ENCODE measurements at places on chromosomes 5 and 9.
A peak's percentile ranks its signal among the peaks of the same experiment; 100 is the strongest.

DNA sequence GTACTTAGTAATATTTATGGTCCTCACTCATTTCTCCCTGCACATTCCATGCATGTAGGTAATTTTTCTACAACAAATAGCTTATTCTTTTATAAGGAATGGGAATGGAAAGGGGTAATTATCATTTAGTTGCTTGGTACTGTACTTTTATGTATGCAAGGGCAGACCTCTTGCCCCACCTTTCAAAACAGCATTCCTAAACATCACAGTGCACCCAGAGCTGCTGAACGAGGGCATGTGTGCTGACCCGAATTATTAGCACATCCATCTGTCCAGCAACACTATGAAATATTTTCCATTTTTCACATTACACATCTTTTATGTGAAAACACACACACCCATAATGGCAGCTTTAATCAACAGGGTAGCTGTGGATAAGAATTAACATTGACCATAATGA is 228.6 kb upstream of the ARRDC3 start:
- no peak for DNase-seq

GRCh38 chr9:116951588-116952435 is 264.7 kb downstream of the TRIM32 start:
- DNase-seq = peak; percentile 73

GRCh38 chr5:149788964-149789363 is 58.9 kb downstream of the PPARGC1B start:
- DNase-seq = no peak

- no peak for DNase-seq
These were observed 94.8 kb downstream of the NR3C1 start for GRCh38 chr5:143308731-143309130.

DNA sequence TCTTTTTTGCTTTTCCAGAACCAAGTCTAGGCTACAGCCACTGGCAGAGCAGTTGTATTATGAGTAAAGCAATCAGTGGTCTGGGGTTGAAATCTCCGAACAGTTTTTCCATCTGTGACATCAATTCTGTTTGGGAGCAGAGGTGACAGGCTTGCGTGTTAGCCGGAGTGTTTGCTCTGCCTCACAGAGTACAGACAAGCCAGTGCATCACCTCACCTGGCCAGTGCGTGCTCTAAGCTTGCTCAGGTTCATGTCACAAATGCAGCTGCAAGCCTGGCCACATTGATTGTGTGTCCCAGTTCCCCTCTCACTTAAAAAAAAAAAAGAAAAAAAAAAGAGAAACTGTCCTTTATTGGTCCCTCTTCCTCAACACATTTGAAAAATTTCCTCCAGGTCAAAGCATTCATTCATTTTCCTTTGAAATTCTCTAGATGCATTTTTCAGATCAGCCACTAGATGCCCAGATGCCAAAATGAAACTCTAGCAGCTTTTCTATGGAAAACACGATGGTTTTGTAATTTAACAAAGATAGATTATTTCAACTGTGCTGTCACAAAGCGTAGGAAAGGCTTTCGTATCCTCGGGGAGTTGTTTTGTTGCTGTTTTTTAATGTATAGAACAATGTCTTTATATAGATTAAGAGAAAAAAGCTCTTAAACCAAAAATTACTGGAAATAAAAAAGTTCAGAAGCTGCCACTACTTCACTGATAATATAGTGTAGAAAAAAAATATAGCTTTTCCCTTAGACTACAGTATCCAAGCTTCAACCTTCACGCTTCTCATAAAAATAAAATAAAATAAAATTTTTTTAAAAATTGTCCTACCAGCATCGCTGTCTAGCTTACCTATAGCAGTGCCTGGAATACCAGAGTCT is 585.5 kb downstream of the TLE1 start:
- no peak for DNase-seq

GRCh38 chr5:2847608-2848007 is 96.1 kb upstream of the IRX2 start:
- no peak for DNase-seq

DNA sequence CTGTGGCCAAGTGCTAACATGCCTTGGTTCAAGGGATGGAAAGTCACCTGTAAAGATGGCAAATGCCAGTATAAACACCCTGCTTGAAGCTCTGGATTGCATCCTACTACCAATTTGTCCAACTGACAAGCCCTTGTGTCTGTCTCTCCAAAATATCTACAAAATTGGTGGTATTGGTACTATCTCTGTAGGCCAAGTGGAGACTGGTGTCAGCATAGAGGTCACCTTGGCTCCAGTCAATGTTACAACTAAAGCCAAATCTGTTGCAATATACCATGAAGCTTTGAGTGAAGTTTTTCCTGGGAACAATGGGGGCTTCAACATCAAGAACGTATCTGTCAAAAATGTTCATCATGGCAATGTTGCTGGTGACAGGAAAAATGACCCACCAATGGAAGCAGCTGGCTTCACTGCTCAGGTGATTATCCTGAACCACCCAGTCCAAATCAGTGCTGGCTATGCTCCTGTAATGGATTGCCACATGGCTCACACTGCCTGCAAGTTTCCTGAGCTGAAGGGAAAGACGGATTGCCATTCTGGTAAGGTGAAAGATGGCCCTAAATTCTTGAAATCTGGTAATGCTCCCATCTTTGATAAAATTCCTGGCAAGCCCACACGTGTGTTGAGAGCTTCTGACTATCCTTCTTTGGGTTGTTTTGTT is 19.9 kb downstream of the AFF4 start:
- no peak for DNase-seq

DNA sequence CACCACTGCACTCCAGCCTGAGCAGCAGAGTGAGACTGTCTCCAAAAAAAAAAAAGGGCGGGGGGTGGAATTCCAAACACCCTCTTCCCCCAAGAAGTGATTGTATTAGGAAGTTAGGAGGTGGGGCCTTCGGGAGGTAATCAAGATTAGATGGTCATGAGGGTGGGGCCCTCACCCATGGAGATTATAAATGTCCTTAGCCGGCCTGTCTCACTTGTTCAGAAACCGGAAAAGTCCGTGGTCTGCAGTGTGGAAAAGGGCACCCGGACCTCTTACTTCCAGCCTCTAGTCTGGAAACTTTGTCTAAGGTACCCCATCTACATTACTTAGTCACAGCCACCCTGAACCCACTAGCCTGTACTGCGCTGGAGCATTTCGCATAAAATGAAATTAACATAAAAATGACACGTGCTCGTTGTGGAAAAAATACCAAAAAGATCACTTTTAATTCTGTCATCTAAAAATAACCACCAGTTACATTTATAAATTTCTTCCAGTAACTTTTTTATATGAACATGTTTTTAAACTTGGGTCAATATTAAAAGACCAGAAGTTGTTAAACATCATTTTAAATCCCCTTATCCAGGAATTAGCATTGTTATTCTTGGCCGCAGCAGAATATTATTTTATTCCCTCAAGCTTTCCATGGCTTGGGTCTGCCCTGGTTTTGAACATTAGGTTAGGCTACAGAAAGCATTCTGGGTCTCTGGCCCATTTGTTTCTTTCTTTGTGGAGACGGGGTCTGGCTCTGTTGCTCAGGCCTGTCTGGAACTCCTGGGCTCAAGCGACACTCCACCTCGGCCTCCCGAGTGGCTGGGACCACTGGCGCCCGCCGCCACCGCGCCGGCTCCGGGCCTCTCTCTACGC is 1.2 kb upstream of the CKS2 start:
- DNase-seq = peak; percentile 39

- DNase-seq = peak; percentile 80
These were observed 1.0 kb downstream of the GGTA1 start for GRCh38 chr9:121498487-121499176.

DNA sequence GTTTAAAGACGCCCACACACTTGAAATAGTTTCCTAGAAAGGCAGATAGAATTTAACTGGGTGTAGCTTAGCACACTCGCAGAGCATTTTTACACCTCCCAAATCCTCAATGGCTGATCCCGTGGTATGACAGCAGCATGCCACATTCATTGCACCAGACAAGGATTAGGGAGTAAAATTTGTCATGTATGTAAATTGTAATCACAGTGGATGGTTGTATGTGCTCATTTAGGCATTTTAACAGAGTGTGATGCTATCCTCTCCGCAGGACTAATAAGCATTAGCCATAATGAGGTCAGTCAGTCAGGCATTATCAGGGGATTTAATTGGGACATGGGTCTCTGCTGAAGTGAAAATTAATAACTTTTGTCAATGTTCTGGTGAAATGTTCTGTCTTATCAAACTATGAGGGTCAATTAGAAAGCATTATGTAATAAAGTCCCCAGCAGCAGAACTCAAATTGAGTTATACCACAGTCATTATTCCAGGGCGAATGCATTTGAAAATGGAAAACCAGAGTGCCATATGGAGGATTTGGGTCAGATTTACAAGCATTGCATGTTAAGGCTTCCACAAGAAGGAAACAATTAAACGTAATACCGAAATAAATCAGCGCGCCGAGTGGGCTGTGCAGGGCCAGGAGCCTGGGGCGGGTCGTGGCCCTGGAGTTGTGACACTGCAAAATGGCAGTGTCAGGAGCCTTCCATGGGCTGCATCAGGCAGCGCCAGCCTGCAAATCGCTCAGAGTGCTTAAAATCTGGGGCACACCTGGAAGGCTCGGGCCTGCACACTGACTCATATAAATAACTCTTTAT is 602.2 kb downstream of the BNC2 start:
- DNase-seq = no peak

- DNase-seq = peak; percentile 45
These were observed 25.2 kb upstream of the PLAC8L1 start for GRCh38 chr5:146130440-146131045.

- no peak for DNase-seq
These were observed 18.8 kb upstream of the ALDH1B1 start for GRCh38 chr9:38373679-38374078.

DNA sequence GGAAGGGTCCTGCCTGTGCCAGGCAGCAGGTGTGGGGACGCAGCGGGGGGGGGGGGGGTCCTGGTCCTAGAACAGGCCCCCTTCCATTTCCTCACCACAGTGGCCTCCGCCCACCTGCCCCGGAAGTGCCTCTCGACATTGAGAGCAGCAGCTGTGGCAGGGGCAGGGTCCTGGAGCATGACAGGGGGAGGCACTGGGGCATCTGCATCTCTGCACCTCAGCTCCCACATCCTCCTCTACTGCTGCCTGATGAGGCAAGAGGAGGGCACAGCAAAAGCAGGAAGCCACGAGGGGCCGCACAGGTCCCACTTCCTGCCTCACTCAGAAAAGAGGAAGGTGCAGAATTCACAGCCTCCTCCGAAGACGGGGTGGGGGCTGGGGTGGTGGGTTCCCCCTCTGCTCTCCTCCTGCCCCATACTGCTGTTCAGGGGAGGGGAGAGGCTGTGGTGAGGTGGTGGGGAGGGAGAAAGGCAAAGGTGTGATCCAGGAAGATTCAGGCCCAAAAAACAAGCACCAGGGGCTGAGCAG is 14.8 kb downstream of the AKNA start:
- DNase-seq = peak; percentile 86

- DNase-seq = peak; percentile 76
These were observed 17.7 kb downstream of the SLC28A3 start for GRCh38 chr9:84322828-84323227.

- DNase-seq = no peak
These were observed 8.8 kb downstream of the DMRT2 start for GRCh38 chr9:1058826-1059487.

DNA sequence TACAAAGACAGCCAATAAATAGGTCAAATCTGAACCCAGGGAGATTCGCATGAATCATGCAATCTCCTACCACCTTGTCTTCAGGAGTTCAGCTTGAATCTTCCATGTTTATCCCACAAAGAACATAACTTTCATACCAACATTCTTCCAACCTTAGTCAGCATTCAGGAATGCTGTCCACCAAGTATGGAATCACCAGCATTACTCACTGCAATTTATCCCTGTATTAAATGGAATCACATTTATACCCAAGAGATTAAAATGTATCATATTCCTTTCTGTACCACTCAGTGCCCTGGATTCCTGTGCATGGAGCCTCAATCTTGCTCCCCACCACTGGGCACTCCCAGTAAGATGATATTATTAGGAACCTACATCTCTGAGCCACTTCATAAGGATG is 162.6 kb downstream of the GLIS3 start:
- no peak for DNase-seq

DNA sequence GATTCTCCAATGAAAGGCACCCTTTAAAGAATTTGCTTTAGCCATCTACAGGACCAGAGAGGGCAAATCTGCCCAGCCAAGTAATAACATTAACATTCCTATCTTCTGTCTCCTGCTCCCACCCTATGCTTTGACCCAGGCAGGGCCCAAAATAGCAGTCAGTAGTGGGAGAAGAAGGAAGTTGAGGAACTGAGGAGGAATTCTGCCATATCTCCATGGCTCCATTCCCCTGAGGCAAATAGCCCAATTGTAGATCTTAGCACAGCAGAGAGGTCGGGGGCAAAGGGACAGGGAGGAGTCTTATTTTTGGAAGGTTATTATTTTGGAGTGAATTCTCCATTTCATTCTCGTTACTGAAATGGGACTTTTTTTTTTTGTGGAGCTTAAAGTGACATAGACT is 111.1 kb upstream of the IFNK start:
- DNase-seq = no peak

DNA sequence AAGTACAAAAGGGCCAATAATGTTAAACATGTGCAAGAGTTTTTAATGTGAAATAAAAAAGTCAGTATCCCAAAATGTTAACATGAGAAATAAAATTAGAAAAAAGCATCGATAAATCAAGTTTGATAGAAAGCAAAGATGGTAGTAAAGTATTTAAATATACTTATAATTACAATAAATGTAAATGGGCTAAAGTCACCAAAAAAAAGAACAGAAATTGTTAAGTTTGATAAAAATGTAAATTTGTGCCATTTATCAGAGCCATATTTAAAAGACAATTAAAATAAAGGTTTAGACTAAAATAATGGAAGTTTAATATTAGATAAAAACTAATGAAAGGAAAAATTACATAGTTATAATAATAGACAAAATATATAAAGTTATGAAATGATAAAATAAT is 500.5 kb downstream of the TMEM232 start:
- DNase-seq = no peak

DNA sequence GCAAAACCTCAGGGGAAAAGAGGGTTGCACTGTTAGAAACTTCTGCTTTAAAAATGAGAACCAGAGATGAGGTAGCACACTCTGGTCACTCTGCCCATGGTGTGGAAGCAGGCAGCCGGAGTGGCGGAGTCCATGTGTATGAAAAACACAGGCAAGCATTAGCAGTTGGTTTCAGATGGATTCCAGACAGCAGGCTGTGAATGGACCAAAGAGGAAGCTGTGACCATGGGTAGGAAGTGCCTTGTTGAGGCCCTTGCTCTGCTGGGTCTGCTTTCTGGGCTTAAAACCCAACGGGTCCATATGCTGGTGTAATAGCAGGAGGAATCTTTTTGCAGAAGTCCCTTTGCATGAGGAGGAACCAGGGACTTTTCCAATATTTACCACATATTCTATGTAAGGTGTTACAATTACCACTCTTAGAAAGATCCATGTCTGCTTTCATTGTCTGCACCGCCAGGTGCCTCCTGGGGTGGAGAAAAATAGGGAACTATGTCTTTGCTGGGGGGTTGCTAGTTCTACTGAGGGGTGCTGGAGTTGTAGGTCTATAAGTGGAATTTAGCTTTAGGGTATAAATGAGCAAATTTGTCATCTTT is 77.0 kb downstream of the ANKRD55 start:
- peak; percentile 73 for DNase-seq

- DNase-seq = no peak
These were observed 608.6 kb upstream of the DAB2 start for GRCh38 chr5:40033411-40033810.

GRCh38 chr5:149143470-149143869 is 2.2 kb downstream of the ABLIM3 start:
- DNase-seq = no peak

GRCh38 chr9:74803376-74804017 is 84.2 kb downstream of the TRPM6 start:
- no peak for DNase-seq

Data from inflammatory macrophage treated with lipopolysaccharide for 1 hour (primary cell).